ENCODE measurements at places on chromosomes 7 and 10.

DNA sequence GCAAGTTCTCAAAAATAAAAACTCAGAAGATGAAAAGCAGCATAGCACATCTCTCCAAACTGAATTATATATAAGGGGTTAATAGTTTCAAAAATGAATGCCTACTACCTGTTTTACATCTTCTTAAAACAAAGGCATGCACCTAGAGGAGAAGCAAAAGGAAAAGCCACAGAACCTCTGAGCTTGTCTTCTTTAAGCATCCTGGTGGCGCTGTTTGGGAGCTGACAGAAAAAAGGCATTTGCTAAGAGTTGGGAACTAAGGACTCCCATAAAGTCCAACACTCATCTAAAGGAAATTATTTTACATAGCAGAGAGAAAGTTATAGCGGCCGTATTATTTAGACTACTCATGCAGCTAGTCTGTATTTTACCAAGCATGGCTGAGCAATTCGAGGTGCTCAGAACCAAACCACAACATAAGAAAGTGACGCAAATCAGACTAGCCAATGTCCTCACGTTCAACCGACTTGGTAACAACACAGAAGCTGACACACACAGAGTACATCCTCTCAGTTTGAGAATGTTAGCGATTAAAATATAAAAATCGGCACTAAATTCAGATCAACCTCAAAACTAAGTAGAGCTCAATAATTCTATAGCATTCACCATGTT, 38.8 kb downstream of the PTN start:
- peak; percentile 33 for DNase-seq

DNA sequence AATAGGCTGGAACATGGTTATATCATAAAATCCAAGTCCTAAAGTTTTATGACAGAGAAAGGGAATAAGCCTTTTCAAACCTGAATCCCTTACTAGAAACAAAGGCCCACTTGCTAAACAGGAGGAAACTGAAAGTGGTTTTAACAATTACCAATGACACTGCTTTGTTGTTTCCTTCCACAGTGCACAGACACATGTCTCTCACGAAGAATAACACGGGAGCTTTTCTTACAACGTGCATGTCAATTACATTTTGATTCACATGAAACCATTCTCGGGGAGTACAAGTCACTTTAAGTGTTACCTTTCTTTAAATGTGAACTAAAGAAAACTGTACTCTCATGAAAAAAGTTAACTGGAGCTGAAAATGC, 1.4 kb downstream of the MRPS33 start:
- DNase-seq, result no peak

- DNase-seq, result no peak
Measured at GRCh38 chr7:67306331-67306730, 309.7 kb downstream of the TYW1 start.

- no peak for DNase-seq
Measured at GRCh38 chr7:55061726-55062499, 43.1 kb downstream of the EGFR start.

DNA sequence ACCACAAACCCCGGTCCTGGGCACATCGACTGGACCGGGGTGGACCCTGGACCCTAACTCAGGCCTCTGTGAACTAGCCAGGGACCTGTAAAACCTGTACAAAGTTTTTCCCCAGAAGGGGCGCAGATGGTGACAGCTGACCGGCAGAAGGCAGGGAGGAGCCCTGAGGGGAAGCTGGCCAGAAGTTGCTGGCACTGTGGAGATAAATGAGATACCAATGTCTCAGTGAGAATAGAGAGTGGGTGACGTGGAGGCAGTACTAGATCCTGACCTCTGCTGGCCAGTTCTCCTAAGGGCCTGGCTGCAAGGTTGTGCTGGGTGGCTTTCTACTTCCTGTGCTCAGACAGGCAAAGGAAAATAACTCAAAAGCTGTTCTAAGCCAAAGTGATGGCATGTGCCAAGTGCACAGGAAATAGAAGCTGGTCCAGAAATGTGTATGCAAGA, 10.6 kb upstream of the TSPAN14 start:
- peak; percentile 13 for DNase-seq

All from fibroblast of skin of abdomen (primary cell).